ENCODE measurements at places on chromosomes 4 and X.

GRCh38 chr4:161647757-161648156 lies 516.0 kb downstream of the FSTL5 start:
- DNase-seq: no peak

GRCh38 chr4:72019688-72020087 lies 12.1 kb upstream of the NPFFR2 start:
- DNase-seq: no peak

DNA sequence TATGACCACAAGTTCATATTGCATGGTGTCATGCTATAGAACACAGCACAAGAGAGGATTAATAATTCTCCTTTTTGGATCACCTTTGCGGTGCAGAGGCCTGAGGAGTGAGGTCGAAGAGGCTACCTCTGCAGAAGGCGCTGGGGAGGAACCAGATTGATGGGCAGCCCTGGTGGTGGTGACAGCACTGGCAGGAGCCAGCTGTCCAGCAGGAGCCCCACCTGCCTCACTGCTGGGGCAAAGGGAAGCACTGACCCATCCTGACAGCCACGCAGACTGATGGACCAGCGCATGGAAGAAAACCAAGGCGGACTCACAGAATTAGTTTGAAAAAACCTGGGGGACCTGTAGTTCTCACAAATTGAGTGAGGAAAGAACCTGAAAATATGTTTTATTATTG lies 50.9 kb downstream of the COX18 start:
- DNase-seq: no peak

DNA sequence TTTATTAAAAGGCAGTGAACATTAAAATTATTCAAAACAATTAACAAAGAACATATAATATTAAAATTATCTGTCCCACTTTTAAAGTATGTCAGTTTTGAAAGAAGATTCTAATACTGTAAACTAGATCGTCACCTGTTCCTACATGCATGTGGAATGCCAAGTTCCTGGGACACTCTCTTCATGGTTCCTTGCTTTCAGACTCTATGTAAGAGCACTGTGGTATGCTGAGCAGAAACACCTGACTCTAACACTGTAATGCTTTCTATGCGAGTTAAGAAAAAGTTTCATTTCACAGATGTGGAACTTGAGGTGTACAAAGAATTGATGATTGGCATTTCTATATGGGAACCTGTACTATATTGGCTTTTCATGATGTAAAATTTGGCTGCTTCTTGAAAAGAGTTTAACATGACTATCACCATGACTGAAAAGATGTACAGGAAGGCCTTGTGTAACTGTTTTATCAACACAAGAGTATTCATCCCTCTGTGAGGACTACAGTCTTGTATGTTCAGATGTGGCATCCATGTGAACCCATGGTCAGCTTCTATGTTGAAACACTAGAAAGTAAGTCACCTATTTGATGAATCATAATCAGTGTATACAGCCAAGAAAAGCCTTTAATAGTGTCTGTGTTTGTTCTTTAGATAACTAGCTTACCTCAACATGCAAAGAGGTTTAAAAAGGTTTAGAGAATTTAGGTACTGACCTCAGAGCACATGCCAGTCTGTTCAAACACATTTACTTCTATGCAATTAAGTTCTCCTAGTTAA lies 354.5 kb downstream of the ARHGAP24 start:
- DNase-seq: no peak

- DNase-seq: no peak
These were observed 86.8 kb downstream of the PDGFRA start for GRCh38 chr4:54315561-54316538.

DNA sequence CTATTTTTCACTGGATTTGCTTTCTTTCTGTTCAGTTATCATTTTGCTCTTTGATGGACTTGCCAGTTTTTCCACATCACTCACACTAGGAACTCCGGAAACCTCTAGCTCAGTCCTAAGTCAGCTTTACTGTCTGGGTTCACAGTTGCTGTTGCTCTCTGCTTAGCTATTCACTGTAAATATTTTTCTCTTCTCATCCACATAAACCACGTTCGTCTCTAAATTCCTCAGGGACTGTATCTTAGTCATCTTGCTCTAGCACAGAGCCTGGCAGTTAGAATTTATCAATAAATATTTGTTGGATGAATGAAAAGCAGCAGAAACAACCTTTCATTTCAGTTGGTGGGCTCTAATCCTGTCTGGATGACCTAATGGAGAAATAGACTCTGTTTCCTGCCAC lies 119.4 kb upstream of the DMD start:
- DNase-seq: no peak

DNA sequence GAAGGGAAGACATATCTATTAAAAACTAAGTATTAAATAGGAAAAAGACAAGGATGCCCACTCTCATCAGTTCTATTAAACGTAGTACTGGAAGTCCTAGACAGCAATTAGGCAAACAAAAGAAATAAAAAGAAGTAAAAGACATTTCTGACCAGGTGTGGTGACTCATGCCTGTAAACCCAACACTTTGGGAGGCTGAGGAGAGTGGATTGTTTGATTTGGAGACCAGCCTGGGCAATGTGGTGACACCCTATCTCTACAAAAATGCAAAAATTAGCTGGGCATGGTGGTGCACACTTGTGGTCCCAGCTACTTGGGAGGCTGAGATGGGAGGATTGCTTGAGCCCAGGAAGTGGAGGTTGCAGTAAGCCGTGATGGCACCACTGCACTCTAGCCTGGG lies 1071.8 kb downstream of the FAT4 start:
- no peak for DNase-seq

GRCh38 chrX:29728639-29729038 lies 486.7 kb upstream of the MAGEB2 start:
- DNase-seq: no peak

- no peak for DNase-seq
These were observed 314.3 kb upstream of the CLNK start for GRCh38 chr4:10998846-10999245.

DNA sequence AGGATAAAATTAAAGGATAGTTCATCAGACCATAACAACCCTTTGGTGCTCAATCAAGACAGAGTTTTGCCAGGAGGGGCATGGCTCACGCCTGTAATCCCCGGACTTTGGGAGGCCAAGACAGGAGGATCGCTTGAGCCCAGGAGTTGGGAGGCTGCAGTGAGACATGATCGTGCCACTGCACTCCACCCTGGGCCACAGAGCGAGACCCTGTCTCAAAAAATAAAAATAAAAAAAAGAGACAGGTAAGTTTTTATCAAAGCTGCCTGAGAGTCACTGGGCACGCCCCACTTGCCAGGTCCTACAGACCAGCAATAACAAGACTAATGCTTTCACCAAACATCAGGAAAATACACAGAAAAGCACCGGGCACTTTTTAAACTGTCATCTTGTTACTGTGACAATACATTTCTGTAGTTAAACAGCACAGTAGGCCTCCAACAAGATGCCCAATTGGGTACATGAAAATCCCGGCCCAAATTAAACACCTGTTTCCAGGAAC lies 765 bp downstream of the CFAP97 start:
- DNase-seq: no peak

DNA sequence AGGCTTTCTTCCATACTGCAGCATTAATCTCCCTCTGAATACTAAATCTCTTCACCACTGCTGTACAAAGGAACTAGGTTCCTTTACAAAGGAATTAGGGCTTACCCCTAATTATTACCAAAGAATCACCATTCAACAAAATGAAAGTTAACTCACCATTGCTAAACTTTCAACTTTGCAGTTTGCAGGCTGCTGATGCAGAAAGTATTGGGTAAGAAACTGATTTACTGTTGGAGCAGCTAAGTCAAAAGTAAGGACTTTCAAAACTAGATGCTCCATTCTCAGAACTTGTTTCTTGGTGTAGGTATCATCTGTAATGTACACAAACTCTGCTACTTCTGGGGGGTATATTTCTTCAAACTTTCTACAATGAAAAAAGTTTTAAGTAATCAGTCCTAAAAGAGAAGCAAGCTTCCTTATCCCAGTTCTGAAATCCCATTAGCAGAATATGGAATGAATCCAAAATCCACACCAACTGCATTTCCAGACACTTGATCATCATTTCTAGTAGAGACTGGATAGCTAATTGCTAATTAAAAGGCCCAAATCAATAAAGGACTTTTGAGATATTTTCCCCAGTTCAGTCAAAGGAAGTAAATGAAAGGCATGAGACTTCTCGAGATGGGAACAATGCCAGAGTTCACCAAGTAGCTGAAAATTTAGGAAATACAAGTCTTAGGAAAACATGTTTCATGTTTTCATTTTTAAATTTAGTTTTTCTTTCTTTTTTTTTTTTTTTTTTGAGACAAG lies 4.3 kb downstream of the CCNA2 start:
- no peak for DNase-seq

DNA sequence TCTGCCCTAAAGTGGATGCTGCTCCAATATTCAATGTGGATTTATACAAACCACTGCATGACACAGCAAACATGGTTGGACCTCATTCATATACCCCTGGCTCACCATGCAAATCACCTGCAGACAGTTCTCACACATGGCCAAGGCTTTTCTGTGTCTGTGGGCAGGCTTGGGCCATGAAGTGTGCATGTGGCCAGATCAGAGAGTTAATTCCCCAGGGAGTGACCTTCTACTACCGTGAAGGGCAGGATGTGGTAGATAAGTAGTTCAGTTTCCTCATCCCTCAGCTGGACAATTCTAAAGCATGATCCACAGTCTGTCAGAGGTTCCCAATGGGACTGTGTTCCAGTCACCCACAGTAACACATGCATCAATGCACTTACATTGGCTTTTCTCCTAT lies 24.6 kb upstream of the BCLAF3 start:
- DNase-seq: no peak

GRCh38 chr4:17721496-17722355 lies 59.7 kb downstream of the FAM184B start:
- no peak for DNase-seq

GRCh38 chrX:130523460-130524394 lies 121.9 kb downstream of the RBMX2 start:
- no peak for DNase-seq

DNA sequence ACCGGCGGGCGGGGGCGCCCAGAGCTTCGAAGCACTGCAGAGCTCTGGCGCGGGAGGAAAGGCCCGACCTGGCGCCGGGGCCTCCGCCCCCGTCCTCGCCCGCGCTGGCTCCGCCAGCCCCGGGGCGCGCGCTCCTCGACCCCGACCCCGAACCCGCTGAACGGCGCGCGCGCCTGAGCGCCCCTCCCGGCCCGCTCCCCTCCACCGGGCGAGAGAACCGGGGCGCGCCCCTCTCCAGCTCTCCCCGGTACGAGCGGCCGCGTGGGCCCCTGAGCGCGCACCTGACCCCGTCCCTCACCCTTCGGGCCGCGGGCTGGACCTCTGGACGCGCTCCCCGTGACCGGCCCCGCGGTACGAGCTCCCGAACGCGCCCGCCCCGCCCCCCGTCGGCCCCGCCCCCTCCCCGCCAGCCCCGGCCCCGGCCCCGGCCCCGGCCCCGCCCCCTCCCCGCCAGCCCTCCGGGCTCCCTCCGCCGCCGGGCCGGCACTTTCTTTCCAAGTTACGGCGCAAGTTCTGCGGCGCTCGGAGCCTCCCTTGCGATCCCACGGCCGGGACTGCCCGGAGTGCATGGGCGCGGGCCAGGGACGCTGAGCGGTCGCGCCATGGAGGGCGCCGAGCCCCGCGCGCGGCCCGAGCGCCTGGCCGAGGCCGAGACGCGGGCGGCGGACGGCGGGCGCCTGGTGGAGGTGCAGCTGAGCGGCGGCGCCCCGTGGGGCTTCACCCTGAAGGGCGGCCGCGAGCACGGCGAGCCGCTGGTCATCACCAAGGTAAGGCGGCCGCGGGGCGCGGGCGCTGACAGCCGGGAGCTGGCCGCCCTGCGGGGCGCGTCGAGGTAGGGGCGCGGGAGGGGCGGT lies at the start of gene SHROOM2:
SHROOM2 (plus strand) TSS at position 486 of the 854 bp plus-strand sequence; CDS start at position 603, 117 bp downstream.
- DNase-seq: no peak

- DNase-seq: no peak
These were observed 26.5 kb downstream of the BOD1L1 start for GRCh38 chr4:13601048-13601447.

DNA sequence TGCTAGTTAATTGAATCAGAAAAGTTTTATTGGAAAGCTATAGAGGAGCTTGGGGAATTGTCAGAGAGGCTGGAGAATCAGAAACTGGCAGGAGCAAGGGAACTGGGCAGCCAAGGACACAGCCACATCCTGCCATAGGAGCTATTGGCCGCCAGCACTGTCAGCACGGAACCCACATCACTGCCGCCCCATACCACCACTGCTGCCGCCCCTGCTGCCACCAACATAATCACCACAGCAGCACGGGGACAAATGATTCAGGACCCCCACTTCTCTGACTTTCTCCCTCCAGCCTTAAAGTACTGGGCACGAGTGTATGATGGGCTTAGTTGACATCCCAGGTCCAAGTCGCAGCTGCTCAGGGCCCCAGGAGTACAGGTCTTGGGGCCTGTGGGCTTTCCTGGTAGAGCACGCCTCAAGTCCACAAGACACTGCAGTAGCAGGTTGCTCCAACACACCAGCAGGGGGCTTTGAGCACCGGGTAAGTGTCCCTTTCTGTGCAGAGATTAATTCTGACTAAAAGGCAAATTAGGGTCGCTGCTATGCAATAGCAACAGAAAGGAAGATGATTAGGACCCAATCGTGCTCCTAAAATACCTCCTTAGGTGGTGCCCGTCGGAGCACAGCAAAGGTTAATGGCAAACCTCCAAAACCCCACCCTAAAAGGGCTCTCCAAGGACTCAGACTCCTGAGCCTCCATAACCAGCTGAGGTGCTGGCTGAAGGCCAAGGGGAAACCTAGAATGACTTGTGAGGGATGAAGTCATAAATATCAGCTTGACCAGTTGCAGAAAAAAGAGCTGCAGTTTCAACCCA lies 6.9 kb downstream of the PJA1 start:
- DNase-seq: no peak

- no peak for DNase-seq
These were observed 2.5 kb upstream of the DUSP9 start for GRCh38 chrX:153644356-153645125.

DNA sequence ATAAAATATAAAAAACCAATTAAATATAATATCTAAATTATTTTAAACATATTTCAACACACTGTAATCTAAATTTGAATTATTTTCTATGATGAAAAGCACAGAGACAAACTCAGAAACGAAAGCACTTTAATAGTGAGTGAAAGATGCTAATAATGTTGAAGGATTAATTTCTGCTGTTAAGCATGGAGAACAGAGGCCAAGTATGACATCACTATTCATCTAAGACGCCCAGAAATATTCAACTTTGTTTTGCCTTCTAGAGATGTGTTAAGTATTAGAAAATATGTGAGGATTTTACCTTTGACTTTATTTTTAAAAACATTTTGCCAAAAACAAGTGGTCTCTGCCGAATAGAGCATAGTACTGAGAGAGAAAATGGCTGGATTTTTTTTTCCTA lies 19.3 kb downstream of the ARHGEF6 start:
- no peak for DNase-seq

- no peak for DNase-seq
These were observed 125.7 kb downstream of the FSTL5 start for GRCh38 chr4:162038112-162038511.

DNA sequence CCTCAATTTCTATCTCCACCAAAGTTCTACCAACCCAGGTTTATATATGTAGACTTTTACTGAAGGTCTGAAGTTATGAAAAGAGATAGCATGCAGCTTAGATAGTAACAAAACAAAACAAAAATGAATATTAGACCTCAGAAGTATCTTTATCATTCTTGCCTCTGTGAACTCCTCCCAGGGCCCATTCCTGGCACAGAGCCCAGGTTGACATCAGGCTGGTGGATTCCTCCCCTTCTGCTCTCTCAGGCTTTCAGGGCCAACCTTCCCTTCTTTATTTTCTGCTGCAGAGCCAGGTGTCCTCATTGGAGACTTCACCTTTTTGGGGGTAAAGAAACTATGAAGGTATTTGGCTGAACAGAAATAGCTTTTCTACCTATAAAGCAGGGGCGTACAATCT lies 112.8 kb upstream of the PITX2 start:
- DNase-seq: no peak

- no peak for DNase-seq
These were observed 15.3 kb downstream of the PDK3 start for GRCh38 chrX:24480400-24480865.

- no peak for DNase-seq
These were observed 142.8 kb downstream of the ENPP6 start for GRCh38 chr4:184074677-184075388.

Measured in stimulated activated CD8-positive, alpha-beta memory T cell treated with anti-CD3 and anti-CD28 coated beads, Interleukin-2, amount 100 ng/mL, for 1 hour (primary cell).